ENCODE measurements at places on chromosomes 2 and 18. TPM values are rescaled to one million over a fixed set of nuclear protein-coding genes. Genes with fewer than 3 reads are reported as not detected.

Gene KDM3A
- total RNA-seq = 11.1 TPM

Gene BOLL
- total RNA-seq = not detected

Gene HOXD3
- 0.32 TPM for total RNA-seq

Gene RND3
- total RNA-seq = 61.3 TPM

Gene TMEM178A
- not detected for total RNA-seq

Gene ANKRD53
- total RNA-seq = 0.24 TPM

Gene OXER1
- not detected for total RNA-seq

Gene MDH1
- total RNA-seq = 235 TPM

Gene FOXI3
- total RNA-seq = 0.04 TPM

Gene ZNF514
- total RNA-seq = 7.1 TPM

Gene CKAP2L
- total RNA-seq = 30.1 TPM

Gene UGT1A9
- not detected for total RNA-seq

Gene CPO
- total RNA-seq = not detected

Gene WDR12
- total RNA-seq = 66.3 TPM

Gene SLC23A3
- total RNA-seq = 0.75 TPM

Gene GAREM2
- 0.27 TPM for total RNA-seq

Gene CRYGB
- not detected for total RNA-seq

Gene CABLES1
- total RNA-seq = 0.35 TPM

Gene SP5
- not detected for total RNA-seq

Gene FNDC4
- 13.4 TPM for total RNA-seq

Gene CCDC74A
- 13.3 TPM for total RNA-seq

Gene SAG
- total RNA-seq = not detected

Gene NOSTRIN
- not detected for total RNA-seq

Gene IGFBP2
- total RNA-seq = 46.8 TPM

Gene GNAL
- 4.4 TPM for total RNA-seq

Gene ALPP
- total RNA-seq = not detected

Gene CCDC178
- total RNA-seq = not detected

Gene AQP12A
- total RNA-seq = not detected

Gene GALNT13
- not detected for total RNA-seq

Gene SLC14A1
- total RNA-seq = 0.25 TPM

Gene SAP130
- total RNA-seq = 17.0 TPM

Gene TMEM163
- total RNA-seq = not detected
